ENCODE measurements at places on chromosomes 11 and 22.

DNA sequence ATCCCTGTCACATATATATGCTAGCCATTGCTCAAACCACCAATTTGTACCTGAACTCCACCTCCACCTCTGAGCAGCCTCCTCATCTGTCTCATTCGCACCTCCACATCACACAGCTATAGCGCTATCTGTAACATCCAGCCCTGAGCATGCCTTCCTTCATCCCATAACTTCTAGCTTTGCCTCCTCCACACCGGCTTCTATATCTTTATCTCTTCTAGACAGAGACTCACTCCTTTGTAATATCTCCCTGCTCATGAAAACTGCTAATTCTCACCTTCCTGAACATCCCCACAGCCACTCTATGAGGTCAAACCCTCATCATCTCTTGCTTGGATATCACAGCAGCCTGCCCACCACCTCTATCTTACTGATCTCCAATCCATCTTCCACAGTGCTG lies 5.9 kb downstream of the SIAE start:
- DNase-seq, result no peak

GRCh38 chr11:9821008-9821752 lies 157.3 kb downstream of the SWAP70 start:
- no peak for DNase-seq

- peak; percentile 24 for DNase-seq
These were observed 67.1 kb downstream of the CD82 start for GRCh38 chr11:44632466-44633123.

DNA sequence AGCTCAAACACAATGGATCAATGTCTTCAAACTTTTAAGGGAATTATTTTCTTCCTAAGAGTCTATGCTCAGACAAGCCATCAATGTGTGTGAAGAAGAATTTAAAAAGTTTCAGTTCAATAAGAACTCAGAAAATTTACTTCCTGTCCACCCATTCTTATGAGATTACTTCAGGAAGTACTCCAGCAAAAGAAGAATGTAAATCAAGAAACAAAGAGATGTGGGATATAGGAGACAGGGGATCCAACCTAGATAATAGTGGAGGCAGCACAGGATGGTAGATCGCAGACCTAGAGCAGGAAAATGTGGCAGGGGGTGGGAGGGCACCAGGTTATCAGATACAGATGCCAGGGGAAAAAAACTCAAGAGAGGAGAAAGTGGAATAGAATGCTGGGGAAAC lies 170.6 kb downstream of the MPPED1 start:
- no peak for DNase-seq

DNA sequence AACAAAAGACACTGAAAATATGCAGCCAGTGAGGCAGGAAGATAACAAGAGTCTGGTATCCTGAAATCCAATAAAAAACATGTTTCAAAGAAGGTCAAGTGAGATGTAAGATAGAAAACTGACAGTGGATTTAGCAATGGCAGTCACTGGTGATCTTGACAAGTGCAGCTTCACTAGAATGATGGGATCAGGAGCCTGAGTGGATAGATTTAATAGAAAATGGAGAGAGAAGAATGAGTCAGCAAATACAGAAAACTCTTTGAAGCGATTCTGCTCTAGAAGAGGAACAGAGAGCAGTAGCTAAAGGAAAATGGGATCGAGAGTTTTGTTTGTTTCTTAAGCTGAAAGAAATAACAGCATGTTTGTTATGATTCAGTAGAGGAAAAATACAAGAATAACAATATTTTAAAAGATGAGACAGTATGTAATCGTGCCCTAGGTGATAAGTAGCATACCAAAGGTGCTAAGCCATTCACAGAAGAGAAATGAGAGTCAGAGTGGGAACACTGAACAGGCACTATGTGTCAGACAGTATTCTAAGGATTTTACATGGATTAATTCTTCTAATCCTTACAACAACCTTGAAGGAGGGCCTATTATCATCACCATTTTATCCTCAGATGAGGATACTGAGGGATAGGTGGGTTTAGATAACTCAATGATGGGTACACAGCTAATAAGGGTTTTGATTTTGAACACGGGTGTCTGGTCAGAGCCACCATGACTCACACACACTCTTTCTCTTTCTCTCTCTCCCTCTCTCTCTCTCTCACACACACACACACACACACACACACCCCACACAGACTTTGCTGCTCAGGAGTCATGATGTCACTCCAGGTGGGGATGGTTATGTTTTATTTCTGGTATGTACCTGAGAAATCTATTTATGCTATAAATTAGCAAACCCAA lies 36.3 kb downstream of the MRE11 start:
- DNase-seq, result no peak

- DNase-seq, result no peak
These were observed 3899.1 kb upstream of the OR11H1 start for GRCh38 chr22:11628651-11629511.

GRCh38 chr11:12827929-12828812 lies 153.9 kb downstream of the TEAD1 start:
- peak; percentile 85 for DNase-seq

GRCh38 chr11:103544874-103545273 lies 435.6 kb downstream of the DYNC2H1 start:
- DNase-seq, result no peak

GRCh38 chr11:91926965-91927364 lies 297.7 kb upstream of the FAT3 start:
- DNase-seq, result peak; percentile 50
